ENCODE measurements at places on chromosomes 7 and 10.

DNA sequence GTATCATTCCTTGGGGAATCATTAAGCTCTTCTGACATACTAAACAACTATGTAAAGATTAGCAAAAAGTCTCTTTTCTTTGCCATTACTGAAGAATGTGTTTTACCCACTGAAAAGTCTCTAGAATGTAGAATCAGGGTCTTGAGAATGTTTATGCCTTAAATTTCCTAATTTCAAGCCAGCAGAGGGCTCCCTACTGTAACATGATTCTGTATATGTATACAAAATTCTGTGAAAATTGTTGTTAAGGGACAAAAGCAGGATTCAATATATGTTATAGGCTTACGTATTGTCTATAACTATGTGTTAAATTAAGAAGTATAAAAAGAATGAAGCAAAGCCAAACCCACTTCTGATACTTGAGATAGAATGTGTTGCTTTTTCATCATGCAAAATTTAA is 296.9 kb upstream of the DGKB start:
- DNase-seq = no peak

DNA sequence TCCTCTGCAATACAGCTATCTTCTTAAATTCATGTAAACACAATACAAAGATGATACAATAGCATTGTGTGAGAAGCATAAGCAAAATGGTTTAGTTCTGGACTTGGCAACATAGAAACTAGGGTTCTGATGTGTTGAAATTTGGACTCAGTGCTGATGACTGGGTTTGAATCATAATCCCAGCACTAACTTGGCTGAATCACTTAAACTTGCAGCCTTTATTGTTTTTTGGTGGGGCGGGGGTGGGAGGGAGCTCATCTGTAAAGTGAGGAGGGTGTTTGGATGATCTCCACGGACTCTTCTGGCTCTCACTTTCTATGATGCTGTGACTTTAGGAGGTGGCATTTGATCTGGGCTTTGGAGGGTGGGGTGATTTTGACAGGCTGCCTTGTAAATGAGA is 158.2 kb downstream of the WNT2 start:
- DNase-seq = no peak

DNA sequence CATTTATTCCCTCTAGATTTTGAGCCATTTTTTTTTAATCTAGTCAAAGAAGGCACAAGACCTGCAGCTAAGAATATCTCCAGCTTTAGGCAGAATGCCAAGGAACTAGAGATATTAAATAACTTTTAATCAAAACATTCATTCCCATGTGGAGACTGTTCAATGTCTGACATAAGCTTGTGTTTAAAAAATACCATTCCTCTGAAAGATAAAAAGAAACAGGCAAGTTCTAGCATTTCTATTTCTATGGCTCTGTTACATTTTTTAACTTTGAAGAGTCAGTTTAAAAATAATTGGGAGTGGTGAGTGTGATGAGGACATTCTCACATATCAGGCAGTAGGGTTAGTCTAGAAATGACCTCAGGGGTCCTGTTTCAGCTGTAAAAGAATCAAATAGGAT is 48.0 kb downstream of the RHOBTB1 start:
- no peak for DNase-seq

DNA sequence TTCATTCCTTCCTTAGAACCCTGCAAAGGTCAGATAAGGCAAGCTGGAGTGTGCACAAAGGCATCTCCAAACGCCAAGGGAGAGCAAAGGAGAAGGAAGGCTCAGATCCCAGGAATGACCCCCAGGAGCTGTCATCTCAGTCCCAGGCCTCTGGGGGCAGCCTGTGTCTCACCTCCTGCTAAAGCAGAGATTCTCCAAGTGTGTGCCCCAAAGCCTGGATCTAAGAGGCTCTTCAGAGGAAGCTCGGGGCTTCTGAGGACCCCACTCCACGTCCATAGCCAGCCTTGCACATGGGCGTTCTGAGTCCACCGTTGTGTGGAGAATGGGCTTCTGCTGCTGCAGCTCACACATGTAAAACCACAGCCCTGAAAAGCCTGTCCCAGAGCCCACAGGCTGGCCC is 5.1 kb upstream of the GRID1 start:
- DNase-seq = no peak

- DNase-seq = no peak
These were observed 170.1 kb upstream of the INHBA start for GRCh38 chr7:41872966-41873365.

DNA sequence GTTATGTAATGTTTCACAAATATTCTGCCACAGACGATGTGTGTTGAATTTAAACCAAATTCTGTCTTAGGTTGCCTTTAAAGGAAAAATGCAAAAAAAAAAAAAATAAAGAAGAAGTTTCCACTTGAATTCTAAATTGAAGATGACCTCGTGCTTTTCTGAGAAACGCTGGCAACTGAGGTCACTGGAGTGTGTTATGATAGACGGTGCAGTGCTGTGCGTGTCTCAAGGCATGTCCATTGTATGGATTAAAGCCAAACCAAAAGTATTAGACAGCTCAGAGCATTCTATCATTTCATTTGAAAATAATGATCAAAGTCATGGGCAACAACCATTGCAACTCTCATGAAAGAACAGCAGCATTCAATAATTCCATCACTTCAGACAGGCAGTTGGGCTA is 483.9 kb downstream of the GRM8 start:
- no peak for DNase-seq

DNA sequence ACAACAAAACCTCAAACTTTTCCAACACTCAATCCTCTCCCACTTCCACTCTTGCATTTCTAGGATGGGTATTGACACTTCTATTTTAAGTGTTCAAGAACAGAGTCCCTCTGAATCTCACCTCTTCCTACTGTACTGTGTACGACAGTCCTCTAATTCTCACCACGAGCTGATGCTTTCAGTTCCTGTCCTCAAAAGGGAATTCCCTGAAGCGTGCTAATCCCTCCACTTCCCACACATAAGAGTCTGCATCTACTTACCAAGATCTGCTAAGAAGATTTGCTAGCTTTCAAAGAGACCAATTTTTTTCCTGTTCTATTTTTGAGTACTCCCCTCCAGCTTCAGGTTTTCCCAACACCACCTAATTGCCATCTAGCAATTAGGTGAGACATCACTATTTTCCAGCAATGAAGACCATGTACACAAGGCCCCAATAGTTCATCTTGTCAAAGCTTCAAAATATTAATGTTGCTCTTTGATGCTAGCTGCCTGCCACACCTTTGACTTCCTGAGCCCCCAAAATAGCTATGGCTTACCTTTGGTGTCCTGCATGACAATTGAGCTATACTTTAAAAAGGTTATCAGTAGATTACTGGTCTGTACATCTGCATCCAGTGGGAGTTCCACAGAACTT is 54.4 kb downstream of the ARMH3 start:
- DNase-seq = no peak

DNA sequence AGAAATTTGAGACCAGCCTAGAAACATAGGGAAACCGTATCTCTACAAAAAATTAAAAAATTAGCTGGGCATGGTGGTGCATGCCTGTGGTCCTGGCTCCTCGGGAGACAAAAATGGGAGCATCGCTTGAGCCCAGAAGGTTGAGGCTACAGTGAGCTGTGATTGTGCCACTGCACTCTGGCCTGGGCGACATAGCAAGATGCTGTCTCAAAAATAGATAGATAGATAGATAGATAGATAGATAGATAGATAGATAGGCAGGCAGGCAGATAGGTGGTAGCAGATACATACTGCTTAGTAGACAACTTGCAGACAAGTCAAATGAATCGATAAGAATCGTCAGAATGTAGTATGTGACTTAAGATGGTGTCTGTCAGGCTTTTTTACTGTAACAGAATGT is 106.9 kb downstream of the SND1 start:
- DNase-seq = no peak

DNA sequence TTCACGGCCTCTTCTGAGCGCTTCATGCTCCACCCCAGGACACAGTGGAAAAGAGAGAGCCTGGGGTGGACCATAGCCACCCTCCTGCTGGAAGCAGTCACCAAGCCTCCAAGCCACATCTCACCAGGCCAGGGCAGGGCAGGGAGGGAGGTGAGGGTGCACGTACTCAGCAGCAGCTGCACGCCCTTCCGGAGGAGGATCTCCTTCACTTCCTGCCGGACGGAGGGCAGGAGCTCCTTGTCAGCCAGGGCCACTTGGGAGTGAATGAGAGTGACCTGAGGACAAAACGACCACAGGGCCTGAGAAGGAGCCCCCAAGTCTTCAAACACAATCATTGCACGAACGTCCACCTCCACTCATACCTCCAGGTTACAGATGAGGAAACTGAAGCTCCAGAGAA is 15.0 kb downstream of the AIFM2 start:
- no peak for DNase-seq

- no peak for DNase-seq
These were observed 52.2 kb downstream of the ASB13 start for GRCh38 chr10:5614155-5614721.

DNA sequence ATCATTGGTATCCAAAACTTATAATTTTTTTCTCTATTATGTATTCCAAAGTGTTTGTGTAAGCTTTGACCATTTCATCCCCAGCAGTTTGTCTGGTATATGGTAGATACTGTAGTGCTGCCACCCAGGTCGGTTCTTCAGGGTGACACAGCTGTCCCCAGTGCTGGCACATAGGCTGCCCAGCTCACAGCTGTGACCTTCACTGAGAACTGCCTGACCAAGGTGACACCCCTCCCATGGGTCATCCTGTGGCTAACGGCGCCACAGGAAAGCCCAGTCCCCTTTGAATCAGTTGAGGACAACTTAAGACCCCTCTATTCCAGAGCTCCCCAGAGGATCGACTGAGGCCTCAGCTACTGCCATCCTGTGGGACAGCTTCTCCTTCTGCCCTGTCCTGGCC is 644.2 kb upstream of the FOXK1 start:
- DNase-seq = no peak

GRCh38 chr10:775245-776075 is 86.0 kb upstream of the DIP2C start:
- DNase-seq = no peak

- no peak for DNase-seq
These were observed 66.9 kb downstream of the TFPI2 start for GRCh38 chr7:93823621-93824020.

DNA sequence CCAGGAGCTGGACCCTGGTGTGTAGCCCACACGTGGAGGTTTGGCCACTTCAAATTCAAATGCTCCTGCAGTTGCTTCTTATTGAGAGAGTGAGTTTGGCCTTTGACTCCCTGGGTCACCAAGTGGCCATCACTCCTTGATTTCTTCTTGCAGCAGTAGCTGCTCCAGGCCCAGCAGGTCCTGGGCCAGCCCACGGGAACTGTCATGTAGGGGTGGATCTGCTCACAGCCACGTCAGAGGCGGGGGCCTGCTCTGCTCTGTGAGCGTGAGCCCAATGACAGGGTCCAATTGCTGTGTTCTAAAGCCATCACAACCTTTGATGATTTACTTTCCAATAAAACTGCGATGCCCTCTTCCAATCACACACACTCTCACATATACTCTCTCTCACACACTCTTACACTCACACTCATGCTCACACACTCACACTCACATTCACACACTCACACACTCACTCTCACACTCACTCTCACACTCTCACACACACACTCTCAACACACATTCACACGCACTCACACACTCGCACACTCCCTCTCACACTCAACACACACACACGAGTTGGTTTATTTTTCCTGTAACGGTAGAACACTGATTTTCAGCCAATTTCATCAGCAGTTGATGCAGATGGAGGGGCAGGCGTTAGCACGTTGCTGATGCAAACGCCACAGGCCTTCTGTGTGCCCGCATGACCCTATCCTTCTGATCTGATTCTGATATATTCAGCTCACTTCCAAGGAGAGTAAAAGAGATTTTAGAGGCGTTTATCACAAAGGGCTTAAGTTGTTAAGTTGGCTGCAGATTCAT is 210.7 kb upstream of the PPP2R2D start:
- DNase-seq = no peak

DNA sequence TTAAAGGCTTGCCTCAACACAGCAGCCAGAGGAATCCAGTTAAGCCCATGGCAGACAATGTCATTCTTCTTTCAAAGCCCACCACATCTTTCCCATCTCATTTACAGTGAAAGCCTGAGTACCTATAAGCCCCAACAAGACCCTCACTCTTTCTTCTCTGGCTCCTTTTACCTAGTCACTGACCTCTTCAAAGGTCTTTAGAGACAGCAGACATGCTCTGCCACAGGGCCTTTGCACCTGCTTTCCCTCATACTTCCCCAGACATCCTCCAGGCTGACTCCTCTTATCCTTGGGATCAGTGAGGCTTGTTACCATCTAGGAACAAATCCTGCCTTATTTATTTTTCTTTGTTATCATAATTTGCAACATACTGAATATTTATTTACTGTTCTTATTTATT is 17.8 kb downstream of the HYAL4 start:
- no peak for DNase-seq

DNA sequence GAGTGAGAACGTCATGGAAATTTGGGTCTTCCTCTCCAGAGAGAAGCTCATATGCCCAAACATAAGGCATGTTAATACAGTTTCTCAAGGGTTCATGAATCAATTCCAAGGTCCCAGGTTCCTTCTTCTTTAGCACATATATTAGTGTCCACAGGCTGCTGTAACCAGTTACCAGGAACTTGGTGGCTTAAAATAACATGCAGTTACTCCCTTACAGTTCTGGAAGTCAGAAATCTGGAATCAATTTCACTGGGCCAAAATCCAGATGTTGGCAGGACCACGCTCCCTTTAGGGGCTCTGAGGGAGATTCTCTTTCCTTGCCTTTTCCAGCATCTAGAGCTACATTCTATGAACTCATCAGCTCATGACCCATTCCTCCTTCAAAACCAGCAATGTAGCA is 64.8 kb downstream of the MRC1 start:
- DNase-seq = no peak

GRCh38 chr7:117322741-117323304 is at the start of gene WNT2:
WNT2 (minus strand) TSS chr7:117323058; CDS start chr7:117322989, 69 bp downstream.
- DNase-seq = no peak

DNA sequence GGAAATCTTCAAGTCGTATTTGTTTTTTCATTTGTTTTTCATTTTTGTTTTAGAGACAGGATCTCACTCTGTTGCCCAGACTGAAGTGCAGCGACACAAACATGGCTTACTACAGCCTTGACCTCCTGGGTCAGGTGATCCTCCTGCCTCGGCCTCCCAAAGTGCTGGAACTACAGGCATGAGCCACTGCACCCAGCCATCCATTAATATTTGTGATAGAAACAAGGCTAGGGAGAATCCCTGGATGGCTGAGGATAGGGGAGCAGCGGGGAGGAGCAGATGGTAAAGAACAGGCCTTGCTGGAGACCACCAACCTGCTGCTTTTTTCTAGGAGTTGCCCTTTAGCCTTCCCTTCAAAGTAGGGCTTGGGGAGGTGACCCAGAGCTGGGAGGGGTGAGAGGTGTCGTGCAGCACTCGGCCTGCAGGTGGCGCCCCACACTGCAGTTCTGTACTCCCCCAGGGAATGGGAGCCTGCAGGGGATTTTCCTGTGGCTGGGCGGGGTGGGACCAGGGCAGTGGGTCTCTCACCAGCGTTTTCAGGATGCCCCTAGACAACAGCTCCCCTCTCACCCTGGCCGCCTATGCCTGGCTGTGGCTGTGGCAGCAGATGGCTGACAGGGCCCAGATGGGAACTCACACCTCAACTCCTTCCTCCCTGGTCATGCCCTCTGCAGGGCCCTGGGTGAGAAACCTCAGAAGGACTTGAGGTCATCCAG is 12.6 kb upstream of the CDH23 start:
- DNase-seq = peak; percentile 79
